ENCODE measurements at places on chromosomes 3 and 15.

DNA sequence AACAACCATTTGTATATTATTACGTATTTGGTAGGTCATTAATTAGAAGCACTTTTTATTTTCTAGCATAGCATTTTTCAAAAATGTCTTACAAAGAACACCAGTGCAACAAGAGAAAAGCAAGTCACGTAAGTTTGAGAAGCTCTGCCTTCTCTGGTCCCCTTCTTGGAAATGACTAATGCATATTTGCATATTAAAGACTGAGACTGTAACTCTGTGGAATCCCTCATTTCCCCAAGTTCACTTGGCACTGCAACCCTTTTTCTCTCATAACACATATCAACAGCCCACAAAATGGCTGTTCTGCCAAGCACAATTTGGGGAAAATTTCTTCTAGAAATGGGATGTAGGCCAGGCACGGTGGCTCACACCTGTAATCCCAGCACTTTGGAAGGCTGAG lies 176.3 kb downstream of the ERC2 start:
- DNase-seq, result no peak

GRCh38 chr3:196604548-196604947 lies 34.9 kb upstream of the NRROS start:
- DNase-seq, result peak; percentile 66

GRCh38 chr3:12845811-12846210 lies 4.4 kb upstream of the RPL32 start:
- DNase-seq, result no peak

DNA sequence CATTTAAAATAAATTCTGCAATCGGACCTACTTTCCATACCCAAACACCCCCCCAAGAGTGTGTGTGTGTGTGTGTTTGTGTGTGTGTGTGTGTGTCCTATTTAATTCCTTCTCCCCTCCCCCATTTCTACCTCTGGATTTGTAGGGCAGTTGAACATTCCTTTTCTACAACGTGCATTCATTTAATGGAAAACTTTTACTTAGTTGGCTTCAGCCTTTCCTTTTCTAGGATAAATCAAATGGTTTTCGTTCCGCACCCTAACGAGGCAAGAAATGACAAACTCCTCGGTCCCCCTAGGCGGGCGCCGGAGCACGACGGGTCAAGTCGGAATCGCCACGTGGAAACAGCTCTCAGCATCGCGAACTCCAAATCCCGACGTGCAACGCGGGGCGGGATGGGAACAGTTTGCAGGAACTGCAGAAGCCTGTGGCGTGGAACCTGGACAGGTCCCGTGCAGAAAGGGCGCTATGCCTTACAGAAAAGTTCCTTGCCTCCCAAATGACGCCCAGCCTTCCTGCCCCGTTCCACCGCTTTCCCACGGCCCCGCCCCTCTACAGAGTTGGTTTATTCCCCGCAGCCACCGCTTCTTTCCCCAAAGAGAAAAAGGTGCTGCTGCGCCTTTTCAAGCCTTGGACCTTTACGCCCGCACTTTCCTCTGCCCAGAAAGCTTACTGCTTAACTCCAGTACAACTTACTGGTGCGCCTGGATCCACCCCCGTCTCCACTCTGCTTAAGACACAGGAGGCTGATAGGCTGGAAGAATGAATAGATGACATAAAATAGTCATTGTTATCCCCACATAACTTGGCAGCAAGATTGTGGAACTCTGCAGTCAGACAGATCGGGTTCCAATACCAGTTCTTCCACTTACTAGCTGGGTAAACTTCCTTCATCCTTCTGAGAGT lies 1.1 kb upstream of the EIF2B5 start:
- peak; percentile 50 for DNase-seq

GRCh38 chr3:133693821-133694220 lies 32.1 kb upstream of the TOPBP1 start:
- DNase-seq, result no peak

GRCh38 chr15:63051156-63052066 lies 8.9 kb downstream of the TPM1 start:
- no peak for DNase-seq

GRCh38 chr3:132874701-132875100 lies 152.5 kb upstream of the NPHP3 start:
- DNase-seq, result no peak

DNA sequence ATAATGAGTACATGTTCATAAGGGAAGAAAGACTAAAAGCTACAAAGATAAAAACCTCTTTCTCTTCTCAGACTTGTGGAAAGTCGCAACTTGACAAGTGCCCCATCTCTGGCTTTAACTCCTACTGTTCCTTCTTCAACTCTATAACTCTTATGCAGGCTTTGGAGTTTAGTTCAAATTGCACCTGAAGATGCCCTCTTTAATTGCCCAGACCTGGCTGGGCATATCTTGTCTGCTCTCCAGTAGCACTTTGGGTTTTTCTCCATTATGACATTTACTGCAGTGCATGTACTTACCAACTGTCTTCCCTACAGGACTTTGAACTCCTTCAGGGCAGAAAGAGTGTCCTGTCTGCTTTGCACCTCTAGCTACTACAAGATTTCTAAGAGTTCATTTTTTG lies 32.4 kb downstream of the DGKG start:
- no peak for DNase-seq

DNA sequence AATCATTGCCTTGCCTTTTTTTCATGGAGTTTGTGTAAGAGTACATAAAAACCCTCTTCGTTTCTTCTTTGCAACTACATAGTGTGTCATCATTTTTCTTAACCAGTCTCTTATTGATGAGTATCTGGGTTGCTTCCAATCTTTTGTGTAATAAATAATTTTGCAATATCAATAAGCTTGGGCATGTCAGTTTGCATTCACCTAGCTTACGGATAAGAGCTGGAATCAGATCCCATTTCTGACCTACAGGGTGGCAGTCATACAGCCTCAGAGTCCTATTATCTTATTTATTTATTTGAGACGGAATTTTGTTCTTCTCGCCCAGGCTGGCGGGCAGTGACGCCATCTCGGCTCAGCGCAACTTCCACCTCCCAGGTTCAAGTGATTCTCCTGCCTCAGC lies 18.3 kb downstream of the ANP32A start:
- no peak for DNase-seq

- no peak for DNase-seq
Observed at GRCh38 chr15:81562986-81563385, 189.0 kb upstream of the TMC3 start.

DNA sequence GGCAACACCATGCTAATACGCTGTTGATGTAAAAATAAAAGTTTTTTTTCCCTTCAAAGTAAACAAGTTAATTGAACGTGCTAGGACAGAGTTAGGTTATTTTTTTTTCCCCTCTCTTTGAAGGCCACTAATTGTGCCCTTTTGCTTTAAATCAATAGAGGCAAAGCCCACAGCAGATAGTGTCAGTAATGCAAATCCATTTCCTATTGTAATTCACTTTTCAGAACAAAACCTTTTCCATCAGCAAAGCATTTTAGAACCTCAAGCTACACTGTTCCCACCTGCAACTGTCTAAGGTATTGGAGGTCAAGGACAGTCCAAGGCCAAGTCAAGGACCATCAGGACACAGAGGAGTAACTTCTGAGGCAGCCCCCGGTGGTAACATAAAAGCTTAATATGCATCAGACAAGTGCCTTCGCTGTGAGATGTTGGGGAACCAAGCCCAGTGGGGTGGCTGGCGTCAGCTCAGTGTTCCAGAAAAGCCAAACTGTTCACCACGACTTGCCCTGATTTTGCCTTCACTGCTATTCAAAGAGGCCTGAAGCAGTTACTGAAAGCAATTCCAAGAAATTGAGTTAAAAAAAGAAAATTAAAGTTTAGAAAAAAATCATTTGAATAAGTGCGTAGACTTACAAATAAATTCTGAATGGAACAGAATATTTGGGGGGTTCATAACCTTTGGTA lies 65.8 kb upstream of the ICE2 start:
- DNase-seq, result no peak

DNA sequence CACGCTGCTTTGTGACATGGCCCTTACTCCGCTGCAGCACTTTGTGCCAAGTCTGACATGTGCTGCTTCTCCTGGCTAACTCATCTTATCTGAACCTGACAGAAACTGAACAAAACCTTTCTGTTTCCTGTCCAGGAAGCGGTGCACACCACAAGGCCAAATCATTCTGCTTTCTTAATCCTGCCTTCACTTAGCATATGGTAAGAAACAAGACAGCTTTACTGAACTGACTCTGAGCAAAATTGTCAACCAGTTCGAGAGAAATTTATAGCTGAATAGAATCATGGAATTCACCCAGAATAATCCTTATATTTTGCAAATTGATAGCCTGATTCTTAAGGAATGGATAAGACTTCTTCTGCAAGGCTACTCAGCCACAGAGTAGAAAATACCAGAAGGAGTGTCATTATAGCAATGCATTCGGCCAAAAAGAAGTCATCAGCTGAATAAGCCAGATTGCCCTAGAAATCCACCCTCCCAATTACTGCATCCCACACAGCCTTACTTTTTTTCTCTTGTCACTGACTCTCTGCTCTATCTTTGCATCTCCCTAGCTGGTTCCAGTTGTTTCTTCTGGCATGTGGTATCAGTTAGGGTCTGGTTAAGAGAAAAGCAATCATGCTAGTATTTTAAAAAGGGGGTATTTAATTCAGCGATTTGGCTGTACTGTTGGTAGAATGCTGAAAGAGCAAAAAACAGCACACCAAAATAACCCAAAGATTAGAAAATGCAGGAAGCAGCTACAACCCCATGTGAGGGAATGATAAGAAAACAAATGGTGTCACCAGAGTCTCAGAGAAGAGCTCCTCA lies 41.6 kb upstream of the STRIT1 start:
- DNase-seq, result no peak

DNA sequence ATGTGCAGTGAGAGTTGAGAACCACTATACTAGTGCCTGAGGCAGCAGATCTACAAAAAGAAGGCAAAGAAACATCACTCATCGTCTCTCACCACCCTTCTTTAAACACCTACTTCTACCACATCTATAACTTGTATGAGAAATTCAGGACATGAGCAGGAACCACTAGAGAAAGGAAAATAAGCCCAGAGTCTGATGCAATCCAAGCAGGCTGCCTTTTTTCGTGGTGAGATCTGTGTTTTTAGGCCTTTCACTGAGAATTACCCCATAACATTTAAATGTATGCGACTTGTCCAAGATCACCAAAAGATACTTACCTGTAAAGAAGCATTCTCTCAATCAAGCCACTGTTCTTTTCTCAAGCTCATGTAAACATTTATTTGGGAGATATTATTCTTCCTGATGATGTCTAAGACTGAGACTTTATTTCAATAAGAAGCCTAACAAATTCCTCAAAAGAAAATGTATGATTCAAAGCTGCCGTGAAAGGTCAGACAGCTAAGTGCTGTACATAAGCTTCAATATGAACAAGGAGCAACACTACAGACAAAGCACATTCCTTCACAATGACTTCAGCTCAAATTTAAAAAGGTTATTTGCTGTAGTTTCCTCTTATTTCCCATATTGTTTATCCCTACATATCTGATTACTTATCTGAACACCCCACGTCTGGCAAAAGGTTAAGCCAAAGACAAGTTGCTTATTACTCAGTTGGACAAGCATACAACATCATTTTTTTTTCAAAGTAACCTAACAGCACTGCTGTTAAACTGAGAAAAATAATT lies 16.5 kb downstream of the SPICE1 start:
- DNase-seq, result no peak

- DNase-seq, result no peak
Observed at GRCh38 chr3:124854009-124854408, 33.2 kb downstream of the ITGB5 start.

- no peak for DNase-seq
Observed at GRCh38 chr3:71956069-71956340, 171.1 kb upstream of the PROK2 start.

- DNase-seq, result no peak
Observed at GRCh38 chr3:94904156-94904674, 841.4 kb downstream of the NSUN3 start.

DNA sequence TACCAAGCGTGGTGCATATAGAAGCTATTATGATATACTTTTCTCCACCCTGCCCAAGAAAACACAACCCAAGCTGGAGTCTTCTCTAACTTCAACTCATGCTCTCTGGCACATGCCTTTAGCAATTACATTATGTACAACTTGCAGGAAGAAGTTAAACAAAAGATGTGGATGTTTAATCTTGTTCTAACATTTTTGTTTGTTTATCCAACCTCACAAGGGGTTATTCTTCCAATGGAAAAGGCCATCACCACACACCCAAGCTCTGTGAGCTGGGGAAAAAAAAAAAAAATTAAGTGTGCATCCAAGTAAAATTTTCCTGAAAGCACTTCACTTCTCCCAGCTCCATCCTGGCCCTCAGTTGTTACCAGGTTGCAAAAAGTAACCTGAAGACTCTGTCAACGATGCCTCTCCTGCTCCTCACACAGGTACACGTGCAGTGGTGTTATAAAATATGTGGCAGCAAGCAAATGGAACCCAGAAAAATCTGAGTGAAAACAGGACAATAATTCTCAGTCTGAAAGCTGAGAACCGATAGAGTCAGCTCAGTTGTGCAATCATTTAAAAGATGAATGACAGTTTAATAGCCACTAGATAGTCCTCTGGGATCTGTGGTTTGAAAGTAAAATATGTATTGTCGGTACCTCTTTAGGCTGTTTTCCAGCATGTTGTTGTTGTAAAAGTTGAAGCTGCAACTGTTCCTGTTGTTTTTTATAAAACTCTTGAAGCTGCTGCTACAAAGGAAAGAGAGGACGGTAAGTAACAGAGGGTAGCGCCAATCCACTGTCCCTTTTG lies 531.4 kb downstream of the FOXP1 start:
- no peak for DNase-seq

DNA sequence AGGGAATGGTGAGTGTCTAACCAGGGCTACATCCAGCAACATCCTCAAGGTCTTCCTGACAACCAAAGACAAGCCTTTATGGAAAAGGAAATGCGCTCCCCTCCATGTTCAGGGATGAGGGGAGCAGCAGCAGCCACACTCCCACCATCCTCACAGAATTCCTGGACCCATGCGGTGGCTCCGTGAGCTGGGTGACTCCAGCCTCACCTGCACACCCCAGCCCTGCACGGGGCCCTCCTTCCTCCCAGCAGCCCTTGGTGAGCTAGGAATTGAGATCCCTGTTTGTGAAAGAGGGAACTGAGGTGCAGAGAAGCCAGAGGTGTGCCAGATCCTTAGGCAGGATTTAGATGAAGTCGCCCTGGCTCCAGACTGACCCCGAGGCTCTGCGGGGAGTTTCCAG lies 52.3 kb downstream of the GRIP2 start:
- no peak for DNase-seq

DNA sequence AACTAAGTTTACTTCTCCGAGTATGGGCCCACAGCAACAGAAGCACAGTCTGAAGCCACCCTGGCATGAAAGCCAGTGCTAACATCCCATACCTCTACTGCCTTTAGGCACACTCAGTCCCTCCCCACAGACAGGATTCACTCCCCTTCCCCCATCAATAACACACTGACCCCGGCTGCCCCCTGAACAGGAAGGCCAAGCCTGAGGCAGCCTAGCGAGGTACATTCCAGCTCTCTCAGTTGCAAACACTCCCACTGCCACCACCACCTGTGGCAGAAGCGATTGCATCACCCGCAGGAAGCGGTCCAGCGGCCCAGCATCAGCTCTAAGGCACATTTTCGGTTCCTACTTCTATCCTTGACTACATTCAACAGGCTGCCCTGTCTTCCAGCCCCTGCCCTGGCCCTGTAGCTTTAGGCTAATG lies 7.0 kb upstream of the BMF start:
- peak; percentile 29 for DNase-seq
